Fibroblast of skin of abdomen (primary cell): ENCODE measurements at places on chromosomes 4 and X.

DNA sequence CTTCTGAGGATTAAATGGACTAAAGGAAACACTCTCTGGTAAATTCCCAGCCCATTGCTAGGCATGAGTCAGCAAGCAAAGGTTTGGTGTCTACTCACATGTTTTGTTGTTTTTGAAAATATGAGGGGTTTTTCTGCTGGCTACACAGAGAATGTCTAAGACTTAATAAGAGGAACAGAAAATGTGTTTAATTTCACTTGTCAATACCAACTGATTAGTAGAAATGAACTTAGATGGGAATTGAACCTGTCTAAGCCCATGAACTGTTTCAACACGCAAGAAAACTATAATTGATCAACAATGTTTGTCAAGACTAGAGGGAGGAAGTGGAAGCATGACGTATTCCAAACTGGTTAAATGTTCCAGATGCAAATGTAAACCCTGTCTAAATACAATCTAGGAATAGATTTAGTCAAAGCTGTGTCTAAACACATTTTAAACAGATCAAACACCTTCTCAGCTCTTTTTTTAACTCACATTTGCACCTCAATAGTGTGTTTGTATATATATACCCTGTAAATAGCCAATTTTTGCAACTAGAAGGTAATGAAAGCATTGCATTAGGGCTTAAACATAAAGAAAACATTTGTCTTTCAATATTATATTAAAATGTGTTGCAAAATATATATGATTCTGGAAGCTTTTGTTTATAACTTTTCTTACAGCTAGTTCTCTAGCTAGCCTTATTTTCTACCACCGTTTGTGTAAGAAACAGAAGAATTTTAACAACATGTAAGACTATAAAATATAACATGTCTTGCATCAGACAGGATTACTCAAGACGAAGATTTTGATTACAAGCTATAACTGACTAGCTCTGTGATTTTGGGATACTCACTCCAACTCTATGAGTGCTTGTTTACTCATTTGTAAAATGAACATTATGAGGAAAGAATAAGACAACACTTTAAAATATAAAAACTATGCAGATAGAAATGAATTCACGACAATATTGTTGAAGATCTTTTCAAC, 607.8 kb downstream of the FSTL5 start:
- peak; percentile 64 for DNase-seq

DNA sequence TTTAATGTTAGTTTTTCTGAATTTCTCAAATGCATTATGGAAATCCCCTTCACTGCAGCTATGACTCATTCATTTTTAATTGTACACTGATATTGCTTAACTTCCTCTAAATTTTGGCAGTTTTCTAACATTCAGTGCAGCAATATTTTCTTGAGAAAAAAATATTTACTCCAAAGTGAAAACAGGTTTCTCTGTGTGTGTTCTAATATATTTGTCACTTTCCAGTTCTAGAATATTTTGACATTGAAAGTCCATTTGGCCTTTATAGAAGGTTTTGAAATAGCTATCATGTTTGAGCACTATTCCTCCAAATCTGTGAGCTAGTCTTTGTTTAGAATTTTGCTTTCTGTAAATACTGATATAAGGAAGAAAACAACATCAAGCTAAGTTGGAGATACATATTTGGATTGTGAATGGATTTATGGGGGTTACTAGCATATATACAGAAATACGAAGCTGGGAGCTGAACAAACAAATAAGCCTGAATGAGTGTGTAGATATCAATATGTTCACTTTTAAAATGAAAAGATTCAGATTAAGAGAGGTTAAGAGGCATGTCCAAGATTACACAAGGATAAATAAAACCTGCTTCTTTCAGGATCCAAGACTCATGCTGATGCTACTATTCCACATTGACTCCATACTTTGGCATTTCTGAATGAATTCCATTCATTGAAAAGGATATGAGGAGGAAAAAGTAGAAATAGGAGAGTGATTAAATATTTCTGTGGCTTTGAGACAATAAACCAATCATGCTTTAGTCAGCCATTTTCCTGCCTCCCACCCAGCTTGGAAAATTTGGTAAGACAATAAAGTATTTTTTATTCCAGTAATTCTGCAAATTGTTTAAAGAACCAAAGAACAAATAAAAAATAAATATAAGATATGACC, 57.3 kb upstream of the SLIT2 start:
- peak; percentile 92 for DNase-seq

DNA sequence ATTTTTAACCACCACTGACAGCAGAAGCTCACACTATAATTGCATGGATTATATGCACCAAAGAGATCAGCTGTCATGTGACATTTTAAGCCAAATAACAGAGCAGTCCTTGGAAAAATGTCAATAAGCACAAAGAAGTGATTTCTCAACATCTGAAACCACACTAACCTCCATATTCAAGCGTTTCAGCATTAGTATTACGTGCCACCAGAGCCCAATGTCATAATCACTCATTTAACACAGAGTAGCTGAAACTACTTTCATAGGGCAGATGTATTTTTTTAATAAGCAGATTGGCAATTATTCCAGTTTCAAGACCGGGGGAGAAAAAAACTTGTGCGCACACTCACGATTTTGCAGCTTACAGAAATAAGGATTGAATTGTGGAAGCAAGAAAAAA, 76.6 kb downstream of the SH3KBP1 start:
- peak; percentile 68 for DNase-seq

DNA sequence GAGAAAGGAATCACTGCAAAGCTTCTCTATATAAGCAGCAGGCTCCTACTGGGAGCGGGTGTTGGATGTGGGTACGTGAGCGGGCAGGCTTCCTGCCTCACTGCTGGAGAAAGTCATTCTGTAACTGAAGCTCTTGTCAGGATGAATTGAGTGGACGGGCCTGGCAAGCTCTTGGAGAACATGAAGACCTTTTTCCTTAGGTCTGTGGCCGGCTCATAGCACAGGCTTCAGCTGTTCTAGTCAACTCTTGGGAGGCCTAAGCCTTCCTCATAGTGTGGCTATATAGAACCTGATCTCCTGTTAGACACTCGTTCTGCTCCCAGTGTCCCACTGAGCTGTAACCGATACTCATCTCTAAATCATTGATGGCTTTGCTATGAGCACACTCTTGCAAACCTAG, 108.2 kb upstream of the GPC4 start:
- DNase-seq: no peak

DNA sequence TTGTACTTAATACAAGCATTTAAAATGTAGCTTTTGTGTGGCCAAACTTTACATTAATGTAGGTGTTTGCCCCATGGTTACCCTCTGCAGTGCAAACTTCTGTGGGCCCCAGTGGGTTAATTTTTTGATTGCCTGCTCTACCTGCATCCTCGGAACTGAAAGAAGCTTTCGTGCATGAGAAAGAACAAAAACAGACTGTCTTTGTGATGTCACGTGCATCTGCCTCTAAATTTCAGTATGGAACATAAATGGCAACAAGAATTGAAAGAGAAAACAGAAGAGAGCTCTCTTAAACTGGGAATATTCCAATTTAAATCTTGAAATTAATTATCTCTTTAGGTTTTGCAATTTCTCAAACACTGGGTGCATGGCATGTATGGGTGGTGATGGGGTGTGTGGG, 182.4 kb upstream of the LCORL start:
- no peak for DNase-seq

GRCh38 chr4:80566203-80566872, 230.8 kb downstream of the CFAP299 start:
- DNase-seq: no peak

- DNase-seq: peak; percentile 64
These were observed 1.2 kb downstream of the MGST2 start for GRCh38 chr4:139666735-139667281.

DNA sequence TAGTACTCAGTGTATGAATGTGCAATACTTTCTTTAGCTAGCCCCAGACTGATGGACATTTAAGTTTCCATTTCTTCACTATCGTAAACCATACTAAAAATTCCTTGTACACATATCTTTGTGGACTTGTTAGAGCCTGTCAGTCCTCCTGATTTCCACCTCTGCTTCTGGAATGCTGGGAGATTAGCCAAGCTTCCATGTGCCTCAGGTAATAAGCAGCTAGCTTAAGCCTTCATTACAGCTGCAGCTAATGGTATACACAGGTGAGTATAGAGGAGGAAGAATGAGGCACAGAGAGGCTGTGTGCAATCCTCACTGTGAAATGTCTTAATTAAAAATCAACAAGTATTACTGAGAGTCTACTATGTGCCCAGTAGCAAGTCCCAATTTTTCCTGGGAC, 9.8 kb downstream of the SMIM9 start:
- DNase-seq: no peak

GRCh38 chrX:28850955-28851354, 263.7 kb downstream of the IL1RAPL1 start:
- no peak for DNase-seq

DNA sequence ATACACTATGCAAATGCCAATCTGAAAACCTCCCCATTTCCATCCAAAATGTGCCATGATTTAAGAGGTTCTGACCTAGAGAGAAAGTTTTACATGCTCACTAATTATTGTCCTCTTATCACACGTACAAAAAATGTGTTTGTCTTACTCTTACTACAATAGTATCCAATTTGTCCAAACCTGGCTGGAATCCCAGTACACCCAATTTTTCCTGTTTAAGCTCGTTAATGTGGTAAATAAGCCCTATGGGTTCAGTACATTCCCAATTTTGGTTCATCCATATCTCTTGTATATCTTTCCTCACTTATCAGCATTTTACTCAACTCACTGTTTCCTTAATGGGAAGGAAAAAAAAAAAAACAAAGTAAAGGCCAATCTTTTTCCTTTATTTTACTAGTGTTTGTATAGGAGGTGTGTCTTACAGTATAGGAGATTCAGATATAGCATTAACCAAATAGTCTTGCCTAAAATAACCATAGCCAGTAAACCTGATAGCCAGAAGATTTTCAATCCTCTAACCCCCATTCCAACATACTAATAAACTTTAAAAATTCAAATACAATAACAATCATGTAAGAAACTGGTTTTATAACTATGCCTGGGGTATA, 109.8 kb downstream of the PARM1 start:
- DNase-seq: no peak

- no peak for DNase-seq
These were observed 6.8 kb downstream of the ZFP42 start for GRCh38 chr4:188002323-188002722.

GRCh38 chr4:8860096-8860891, 11.3 kb downstream of the HMX1 start:
- DNase-seq: no peak
